ENCODE measurements at places on chromosomes 12 and 14.

GRCh38 chr12:107308310-107308709 lies 215.0 kb upstream of the CRY1 start:
- DNase-seq = no peak
- H3K27ac ChIP-seq = no peak overlapping the region
- no peak overlapping the region for H3K4me3 ChIP-seq
- H3K27me3 ChIP-seq = peaks cover 16% of the 10 kb centered on the region
- H3K4me1 ChIP-seq = no peaks in the 10 kb centered on the region

- H3K4me1 ChIP-seq = no peaks in the 10 kb centered on the region
- no peaks in the 10 kb centered on the region for H3K27me3 ChIP-seq
- no peak overlapping the region for H3K4me3 ChIP-seq
- no peak overlapping the region for H3K27ac ChIP-seq
- no peak for DNase-seq
- no peaks in the 10 kb centered on the region for H3K36me3 ChIP-seq
Measured at GRCh38 chr12:22325218-22325617, 9.3 kb downstream of the ST8SIA1 start.

DNA sequence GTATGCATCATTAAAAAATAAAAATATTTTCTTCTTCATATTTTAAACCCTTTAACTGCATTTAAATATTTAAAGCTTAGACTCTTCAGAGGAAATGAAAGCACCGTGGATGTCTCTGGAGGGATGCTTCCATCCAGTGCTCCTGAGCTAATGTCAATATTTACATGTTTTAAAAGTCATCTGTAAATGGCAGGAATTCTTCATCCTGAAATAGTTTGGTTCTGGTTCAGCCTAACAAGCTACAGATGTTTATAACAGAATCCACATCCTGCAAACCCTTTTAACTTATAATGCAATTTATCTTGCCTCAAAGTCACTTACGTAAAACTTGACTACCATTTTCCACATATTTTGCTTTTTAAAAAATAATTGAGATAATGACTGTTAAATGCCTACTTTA lies 1207.3 kb downstream of the SLC16A7 start:
- no peaks in the 10 kb centered on the region for H3K36me3 ChIP-seq
- H3K4me3 ChIP-seq = no peak overlapping the region
- no peaks in the 10 kb centered on the region for H3K4me1 ChIP-seq
- no peak overlapping the region for H3K27ac ChIP-seq
- no peak for DNase-seq

DNA sequence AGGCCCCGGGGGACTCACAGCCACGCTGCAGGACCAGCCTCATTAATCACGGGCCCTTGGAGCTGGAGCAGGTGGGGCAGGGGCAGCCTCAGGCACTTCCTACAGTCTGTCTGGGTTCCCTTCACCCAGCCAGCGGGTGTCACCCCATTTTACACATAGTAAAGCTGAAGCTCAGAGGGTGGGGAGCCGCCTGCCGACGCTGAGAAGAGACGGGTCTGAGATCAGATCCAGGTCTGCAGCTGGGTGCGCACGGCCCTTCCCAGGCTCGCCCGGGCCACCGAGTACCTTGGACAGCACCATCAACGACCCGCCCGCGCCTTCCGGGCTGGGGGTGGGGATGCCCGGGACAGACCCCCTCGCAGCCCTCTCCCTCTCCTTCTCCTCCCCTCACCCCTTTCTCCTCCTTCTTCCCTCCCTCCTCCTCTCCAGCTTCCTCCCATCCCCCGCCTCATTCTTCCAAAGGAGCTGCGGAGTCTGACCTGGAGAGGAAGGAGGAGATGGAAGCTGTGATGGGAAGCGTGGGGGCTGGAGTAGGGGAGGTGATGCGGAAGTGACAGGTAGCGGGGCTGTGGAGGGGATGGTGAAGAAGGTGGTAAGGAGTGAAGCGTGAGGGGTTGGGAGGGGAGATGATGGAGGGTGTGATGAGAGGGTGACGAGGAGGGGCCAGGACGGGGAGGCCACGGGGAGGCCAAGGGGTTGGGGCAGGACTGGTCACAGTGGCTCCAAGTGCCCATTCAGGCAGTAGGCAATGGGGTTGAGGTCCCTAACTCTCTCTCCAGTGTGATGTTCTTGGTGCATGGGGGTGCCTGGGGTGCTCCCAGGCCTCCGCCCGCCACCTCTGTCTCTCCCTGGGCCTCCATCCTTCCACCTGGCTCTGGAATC lies 8.8 kb downstream of the DTX1 start:
- DNase-seq = no peak
- peaks cover 32% of the 10 kb centered on the region for H3K27me3 ChIP-seq
- no peaks in the 10 kb centered on the region for H3K36me3 ChIP-seq
- H3K4me3 ChIP-seq = no peak overlapping the region
- no peak overlapping the region for H3K27ac ChIP-seq

- H3K4me1 ChIP-seq = peaks cover 27% of the 10 kb centered on the region
- H3K27ac ChIP-seq = no peak overlapping the region
Measured at GRCh38 chr12:120121766-120122293, 5.3 kb upstream of the RAB35 start.

DNA sequence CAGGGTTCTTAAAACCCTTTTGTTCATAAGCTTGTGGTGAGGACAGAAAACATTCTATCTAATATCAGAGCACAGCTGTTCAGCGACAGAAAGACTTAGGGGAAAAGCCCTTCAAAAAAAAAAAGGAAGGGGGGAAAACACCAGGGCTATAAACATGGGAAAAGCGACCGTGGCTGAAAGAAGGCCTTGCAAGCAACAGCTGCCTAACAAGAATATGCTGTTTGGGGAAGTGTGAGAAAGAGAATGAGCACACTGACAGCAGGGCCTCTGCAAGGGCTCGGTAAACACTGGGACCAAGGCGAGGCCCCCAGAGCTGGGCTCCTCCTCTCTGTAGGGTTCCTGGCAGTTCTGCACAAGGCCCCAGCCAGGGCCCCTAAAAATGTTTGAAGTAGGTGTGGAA lies 27.4 kb upstream of the CCND2 start:
- H3K27ac ChIP-seq = no peak overlapping the region
- H3K4me1 ChIP-seq = no peaks in the 10 kb centered on the region
- no peak for DNase-seq
